Tibial nerve (tissue), 4 donors: ENCODE measurements at places on chromosomes 3 and 15. TPM values are rescaled to one million over a fixed set of nuclear protein-coding genes. Genes with fewer than 3 reads are reported as not detected.
A peak's percentile ranks its signal among the peaks of the same experiment; 100 is the strongest.

MORC1 gene
- total RNA-seq: 0.22 TPM

- H3K27me3 ChIP-seq: no peaks in the 10 kb centered on the region
- H3K27ac ChIP-seq: peak overlapping the region; percentile 98
These were observed 16.0 kb downstream of the TNK2 start for GRCh38 chr3:195892105-195893043.

DNA sequence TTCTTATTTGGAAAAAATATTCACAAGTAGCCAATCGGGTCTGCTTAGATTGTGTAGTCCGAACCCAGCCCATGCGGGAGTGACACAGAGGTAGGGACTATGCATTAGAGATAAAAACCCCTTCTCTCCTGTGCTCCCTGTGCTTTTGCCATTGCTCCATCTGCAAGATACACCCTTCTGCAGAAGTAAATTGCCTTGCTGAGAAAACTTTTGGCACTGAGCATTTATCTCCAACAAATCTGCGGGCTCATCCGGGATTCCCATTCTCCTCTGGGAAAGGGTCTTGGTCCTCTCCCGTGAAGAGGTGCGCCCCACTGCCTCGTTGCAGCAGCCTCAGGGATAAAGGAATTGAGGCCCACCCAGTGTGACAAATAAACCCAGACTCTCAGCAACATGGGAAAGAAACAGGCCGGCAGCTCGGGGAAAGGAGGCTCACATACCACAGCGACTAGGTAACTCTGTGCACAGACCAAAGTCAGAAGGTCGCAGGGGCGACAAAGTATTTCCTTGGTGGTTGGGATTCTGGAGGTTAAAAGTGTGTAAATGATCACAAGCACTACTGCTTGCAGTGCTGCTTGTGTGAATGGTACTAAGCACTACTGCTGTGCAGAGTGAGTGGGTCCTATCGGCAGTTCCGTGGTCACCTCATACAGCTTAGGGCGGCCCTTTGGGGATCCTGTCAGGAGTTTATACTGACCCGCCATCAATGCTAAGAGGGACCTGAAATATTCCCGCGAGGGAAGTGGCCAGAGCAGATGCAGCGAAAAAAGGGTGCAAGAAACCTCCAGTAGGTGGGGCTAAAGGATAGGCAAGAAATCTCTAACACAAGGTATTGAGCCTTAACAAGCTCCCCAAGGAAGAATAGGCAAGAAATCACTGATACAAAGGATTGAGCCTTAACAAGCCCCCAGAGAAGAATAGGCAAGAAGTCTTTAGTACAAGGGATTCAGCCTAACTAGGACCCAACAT lies 54.3 kb downstream of the GSK3B start:
- no peak overlapping the region for H3K4me3 ChIP-seq
- H3K27ac ChIP-seq: no peak overlapping the region
- H3K4me1 ChIP-seq: no peaks in the 10 kb centered on the region
- DNase-seq: no peak

- no peaks in the 10 kb centered on the region for H3K36me3 ChIP-seq
- no peak for DNase-seq
- no peaks in the 10 kb centered on the region for H3K4me1 ChIP-seq
- no peak overlapping the region for H3K27ac ChIP-seq
- no peak overlapping the region for H3K4me3 ChIP-seq
These were observed 235.9 kb upstream of the CTDSPL start for GRCh38 chr3:37625690-37626360.

GNAT1 gene
- not detected for total RNA-seq

ZNF501 gene
- 8.3 TPM for total RNA-seq

OR5AC2 gene
- total RNA-seq: not detected

DNA sequence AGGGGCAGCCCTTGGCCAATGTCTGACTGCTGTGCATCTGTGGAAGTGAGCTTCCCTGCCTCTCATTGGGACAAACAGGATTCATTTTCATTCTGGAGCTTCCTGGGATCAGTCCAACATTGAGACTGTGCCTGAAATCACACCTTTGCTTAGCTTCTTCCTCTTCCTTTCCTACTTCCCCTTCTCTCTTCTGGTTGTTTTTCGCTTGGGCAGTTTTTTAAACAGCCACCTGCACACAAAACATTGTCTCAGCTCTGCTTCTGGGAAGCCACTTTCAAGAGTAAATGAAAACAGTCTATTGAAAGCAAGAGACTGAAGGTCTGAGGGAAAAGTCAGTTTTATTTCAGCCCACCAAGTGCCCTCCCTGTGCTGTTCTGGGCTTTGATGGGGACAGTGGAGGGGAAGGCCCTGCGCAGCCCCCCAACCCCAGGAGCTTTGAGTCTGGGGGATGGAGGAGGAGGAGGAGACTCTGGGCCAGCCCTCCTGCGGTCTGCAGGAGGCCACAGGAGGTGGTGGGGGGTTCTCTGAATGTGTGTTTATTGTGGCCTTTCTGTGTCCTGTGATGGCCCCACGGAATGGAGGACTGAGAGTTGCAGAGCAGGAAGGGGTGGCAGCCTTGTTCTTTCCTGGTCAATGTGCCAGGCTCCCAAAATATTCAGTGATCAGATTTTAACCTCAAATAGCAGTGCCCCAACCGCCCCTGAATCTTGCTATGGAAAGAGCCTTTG lies 7.8 kb upstream of the ISLR2 start:
- no peaks in the 10 kb centered on the region for H3K27me3 ChIP-seq
- H3K27ac ChIP-seq: no peak overlapping the region
- no peak for DNase-seq
- no peaks in the 10 kb centered on the region for H3K4me1 ChIP-seq
- no peaks in the 10 kb centered on the region for H3K36me3 ChIP-seq

WDR72 gene
- not detected for total RNA-seq
